Right ventricle myocardium superior (tissue), 1 donor: ENCODE measurements at places on chromosomes 6 and 20.

- DNase-seq, result no peak
Measured at GRCh38 chr6:33215271-33216116, 7.2 kb downstream of the RING1 start.

GRCh38 chr20:1010659-1011058 is 8.5 kb upstream of the RSPO4 start:
- no peak for DNase-seq

- DNase-seq, result no peak
Measured at GRCh38 chr6:106927531-106928398, 46.8 kb downstream of the CD24 start.

DNA sequence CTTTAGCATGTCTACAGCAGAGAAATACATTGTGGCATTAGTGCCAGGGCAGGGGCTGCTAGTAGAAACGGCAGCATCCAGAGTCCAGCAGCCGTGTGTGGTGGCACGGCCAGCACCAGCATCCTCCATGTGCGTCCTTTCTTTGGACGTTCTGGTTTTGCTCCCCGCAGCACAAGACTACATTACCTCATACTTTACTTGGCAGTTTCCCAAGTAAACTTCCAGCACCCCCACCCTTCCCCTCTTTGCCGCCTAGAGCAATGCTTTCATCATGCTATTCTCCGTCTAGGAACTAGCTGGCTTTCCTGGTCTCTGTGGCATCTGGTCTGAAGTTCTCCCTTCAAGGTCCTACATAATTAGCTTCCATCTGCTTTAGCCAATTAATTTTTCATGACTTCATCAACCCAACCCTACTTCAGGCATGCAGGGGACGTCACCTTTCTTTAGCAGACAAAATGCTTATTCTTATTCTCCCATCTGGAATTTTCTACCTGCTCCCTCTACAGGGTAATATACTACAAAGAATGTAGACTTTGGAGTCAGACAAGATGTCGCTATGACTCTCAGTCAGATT is 67.6 kb downstream of the BLOC1S5 start:
- DNase-seq, result no peak

DNA sequence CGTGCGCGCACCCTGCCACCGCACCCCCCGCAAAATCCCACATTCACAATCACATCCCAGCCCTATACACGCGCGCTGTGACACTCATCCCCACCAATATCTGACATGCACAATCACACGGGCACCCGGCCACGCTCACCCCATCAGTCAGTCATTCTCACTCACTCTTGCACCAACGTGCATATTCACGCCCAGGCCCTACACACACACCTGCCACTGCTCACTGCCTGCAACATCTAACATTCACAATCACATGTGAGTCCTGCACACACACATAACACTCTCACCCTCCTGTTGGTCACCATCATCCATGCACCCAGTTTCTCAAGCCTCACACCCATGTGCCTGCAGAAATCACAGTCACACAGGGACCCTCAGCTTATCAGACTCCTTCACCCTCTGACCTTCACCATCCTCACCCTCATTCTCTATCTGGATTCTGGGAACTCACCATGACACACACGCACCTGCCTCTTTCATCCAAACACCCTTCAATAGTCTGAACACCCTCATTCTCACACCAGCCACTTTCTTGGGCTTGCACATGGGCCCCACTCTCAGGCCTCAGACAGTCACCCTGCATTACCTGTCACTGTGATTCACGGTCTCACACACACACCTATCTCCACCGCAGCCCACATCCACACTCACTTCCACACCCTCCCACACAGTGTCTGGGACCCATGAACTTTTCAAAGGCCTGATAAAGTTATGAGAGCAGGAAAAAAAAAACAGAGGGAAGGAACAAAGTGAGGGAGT is 748 bp upstream of the ATP9A start:
- DNase-seq, result no peak

GRCh38 chr6:38095054-38095453 is 275.5 kb downstream of the ZFAND3 start:
- no peak for DNase-seq

- DNase-seq, result no peak
Measured at GRCh38 chr6:6834356-6835222, 246.1 kb downstream of the LY86 start.

DNA sequence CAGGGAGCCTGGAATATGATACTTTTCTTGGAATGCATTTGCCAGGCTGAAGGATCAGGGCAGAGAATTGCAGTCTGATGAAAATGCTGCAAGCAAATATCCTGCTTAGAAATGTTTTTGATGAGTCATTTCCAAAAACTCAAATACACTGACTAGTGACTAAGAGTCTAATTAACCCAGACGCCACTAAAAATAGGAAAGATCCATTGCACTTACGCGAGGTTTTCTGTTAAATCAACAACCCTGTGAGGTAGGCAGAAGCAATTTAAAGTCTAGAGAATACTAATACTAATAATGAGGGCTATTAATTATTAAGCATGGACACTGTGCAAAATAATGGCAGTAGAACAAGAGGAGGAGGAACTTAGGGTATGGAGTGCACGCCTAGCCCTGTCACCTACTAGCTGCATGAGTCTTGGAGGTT is 130.1 kb upstream of the DOK5 start:
- DNase-seq, result no peak

DNA sequence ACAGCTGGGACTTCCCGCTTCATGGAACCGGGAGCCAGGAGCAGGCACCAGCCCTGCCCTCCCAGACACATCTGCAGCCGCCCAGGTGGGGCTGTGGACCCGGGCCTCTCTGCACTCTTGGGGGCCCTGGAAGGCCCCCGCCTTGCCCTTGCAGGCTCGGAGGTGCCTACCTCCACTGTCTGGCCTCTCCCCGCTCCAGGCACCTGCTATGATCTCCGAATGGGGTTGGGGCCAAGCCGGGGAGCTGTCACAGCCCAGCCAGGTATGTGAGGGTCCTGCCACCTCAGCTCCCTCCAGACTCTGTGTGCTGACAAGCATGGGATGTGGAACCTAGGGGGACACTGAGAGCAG is 54.0 kb downstream of the GMDS start:
- no peak for DNase-seq

DNA sequence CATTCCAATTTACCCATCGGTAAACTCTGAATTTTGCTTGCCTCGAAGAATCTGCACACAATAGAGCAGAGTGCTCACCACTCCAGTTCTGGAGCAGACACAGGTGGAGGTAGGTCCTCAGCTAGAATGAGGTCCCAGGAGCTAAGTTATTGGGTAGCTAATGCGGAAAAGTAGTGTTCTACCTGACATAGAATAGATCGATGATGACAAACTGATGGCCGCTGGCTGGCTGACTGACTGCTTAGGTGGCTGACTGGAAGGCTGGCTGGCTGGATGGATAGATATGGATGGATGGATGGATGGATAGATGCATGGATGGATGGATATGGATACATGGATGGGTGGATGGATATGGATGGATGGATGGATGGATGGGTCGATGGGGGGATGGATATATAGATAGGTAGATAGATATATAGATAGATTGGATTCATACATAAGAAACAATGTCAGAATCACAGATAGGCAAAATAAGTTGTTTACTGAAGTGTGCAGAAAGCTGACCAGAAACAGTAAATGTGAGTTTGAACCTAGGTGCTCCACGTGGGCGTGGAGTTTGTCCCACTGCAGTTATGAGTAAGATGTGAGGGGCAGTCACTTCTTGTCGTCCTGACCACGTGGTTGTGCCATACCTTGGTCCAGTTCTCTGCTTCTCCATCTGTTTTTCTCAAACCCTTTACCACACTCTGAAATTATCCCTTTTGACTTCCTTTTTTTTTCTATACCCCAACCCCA is 62.1 kb downstream of the TBXT start:
- no peak for DNase-seq

- DNase-seq, result peak; percentile 87
Measured at GRCh38 chr6:157269261-157269794, 54.0 kb downstream of the TMEM242 start.

GRCh38 chr6:35041086-35041861 is 99.9 kb downstream of the TCP11 start:
- DNase-seq, result no peak

DNA sequence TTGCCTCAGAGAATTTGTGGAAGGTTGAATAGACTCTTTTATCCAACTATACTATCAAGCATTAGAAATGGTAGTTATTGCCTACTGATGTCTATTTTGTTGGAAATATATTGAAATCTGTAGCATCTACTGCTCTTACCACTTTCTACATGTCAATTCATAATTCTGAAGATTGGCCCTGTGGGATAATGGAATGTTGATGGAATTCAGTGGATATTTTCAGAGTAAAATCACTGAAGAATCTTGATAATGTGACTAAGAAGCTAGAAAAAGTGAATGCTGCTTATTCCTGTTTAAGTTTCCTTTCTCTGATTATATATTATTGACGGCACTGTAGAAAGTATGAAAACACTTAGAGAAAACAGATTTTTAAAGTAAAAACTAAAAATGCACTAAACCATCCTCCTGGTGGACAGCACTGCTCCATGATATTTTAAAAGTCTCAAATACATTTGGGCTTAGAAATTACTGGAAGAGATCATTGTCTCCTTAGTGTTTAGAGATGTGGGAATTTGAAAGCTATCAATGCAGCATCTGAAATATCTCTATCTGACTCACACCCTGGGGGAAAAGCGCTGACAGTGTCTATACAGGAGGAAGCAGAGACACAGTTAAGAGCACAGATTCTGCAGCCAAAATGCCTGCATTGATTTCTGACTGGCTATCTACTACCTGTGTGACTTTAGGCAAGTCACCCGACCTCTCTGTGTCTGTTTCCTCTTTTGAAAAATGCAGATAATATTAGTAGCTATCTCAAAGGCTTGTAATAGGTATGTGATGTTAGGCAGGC is 37.9 kb upstream of the RCAN2 start:
- no peak for DNase-seq

- DNase-seq, result no peak
Measured at GRCh38 chr6:6470123-6470522, 118.4 kb upstream of the LY86 start.

DNA sequence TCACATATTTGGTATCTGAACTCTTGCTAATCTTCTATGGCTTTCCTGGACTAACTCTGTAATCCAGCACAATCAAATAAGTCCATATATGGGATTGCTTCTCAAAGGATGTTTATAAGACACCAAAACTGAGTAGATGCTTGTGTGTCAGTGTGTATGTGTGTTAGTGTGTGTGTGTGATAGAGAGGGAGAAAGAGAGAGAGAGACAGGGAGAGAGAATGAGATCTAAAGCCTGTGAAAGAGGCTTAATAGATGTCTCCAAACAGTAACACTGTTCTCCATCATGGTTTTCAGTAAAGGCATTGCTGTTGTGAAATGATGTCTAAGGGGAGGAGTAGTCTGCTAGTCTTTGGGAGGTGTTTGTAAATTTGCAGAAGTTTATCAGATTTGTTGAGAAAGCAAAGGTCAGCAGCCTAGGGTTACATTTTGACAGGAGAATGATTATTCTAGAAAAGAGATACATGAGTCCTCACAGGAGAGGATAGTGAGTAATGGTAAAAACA is 73.9 kb upstream of the MLIP start:
- DNase-seq, result no peak

DNA sequence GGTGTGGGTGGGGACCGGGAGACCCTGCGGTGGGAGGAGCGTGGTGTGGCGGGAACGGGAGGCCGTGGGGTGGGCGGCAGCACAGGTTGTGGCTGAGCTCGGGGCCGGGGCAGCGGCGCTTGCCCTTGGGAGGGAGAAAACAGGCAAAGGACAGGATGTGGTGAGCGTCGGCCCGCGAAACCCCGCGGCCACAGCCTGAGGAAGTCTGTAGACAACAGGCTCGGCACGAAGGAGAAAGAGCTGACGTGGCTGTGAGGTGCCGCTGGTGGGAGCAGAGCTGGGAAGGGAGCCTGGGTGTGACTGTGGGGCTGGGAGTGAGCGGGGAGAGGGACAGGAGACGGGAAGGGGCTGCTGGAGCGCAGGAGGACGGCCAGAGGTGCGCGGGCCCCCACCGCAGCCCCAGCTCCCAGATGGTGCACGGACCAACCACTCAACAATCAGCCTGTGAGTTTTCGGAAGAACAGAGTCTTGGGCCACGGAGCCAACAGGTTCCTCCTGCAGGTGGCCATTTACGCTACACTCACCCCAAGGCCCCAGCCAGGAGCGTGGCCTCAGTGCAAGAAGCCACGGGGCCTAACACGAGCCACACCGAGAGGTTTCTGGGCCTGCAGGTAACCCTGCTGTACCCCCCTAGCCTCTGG is 202.8 kb downstream of the DLL1 start:
- DNase-seq, result peak; percentile 46

- DNase-seq, result no peak
Measured at GRCh38 chr6:94272327-94272726, 853.0 kb upstream of the EPHA7 start.

DNA sequence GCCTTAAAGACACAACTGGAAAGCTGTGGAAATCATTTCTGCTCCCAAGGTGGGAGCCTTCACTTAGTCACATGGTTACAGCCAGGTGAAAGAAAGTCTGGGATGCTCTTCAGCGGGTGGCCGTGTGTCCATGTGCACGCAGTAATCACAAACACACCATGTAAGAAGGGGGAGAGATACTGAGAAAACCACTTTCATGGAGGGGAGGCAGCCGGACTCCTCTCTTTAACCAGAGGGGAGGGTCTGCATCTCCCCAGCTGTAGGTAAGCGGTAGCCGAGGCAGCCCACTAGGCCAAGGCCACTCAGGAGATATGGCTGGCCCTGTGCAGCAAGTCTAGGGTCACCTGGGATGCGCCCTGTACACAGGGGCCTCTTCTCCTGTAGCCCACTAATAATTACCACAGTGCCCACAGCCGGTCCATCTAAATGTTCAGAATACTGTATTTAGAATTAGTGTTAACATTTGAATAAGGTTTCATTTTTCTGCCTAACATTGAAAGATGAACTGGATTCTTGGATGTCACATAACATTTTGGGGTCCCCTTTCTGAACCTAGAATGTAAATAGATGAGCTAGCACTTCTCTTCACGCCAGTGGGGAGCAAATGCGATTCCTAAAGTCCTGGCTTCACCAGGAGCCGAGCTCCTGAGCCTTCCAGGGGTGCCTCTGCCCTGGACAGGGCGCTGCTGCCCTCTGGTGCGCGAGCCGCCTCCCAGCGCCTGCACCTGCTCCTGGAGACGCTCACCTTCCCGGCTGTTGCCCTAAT is 15.9 kb downstream of the GPR31 start:
- peak; percentile 68 for DNase-seq

DNA sequence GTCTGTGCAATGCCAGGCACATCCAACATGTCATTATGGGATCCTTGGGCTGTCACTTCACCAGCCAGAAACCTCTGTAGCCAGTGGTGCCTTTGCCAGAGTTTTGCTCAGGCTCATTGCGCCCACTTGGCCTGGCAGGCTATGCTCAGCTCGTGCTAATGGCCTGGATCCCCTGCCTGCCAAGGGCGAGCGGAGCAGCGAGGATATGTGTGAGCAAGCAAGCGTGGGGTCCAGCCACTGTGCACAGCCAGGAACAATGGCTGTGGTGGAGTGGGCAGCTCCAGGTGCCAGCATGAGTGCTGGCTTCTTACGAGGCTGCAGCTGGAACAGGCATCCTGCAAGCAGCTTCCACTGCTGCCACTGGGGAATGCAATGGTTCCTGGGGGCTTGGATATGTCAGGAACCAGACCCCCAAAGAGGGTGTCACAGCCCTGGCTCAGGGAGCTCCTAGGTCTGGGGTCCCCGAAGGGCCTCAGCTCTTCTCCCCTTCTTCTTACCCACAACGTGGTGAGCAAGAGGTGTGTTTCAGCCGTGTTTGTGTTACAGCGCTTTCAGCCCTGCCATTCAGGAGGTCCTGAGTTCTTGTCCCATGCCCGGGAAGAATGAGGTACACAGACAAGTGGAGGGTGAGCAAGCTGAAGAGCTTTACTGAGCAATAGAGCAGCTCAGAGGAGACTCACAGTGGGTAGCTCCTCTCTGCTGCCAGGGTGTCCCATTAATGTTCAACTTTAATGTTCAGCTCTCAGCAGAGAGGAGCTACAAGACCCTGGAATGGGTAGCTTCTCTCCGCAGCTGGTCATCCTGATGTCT is 22.3 kb upstream of the TOP1 start:
- no peak for DNase-seq

- DNase-seq, result no peak
Measured at GRCh38 chr6:167244064-167244960, 46.8 kb upstream of the UNC93A start.
